ENCODE measurements at places on chromosomes 2 and 18. TPM values are rescaled to one million over a fixed set of nuclear protein-coding genes. Genes with fewer than 3 reads are reported as not detected.

DNA sequence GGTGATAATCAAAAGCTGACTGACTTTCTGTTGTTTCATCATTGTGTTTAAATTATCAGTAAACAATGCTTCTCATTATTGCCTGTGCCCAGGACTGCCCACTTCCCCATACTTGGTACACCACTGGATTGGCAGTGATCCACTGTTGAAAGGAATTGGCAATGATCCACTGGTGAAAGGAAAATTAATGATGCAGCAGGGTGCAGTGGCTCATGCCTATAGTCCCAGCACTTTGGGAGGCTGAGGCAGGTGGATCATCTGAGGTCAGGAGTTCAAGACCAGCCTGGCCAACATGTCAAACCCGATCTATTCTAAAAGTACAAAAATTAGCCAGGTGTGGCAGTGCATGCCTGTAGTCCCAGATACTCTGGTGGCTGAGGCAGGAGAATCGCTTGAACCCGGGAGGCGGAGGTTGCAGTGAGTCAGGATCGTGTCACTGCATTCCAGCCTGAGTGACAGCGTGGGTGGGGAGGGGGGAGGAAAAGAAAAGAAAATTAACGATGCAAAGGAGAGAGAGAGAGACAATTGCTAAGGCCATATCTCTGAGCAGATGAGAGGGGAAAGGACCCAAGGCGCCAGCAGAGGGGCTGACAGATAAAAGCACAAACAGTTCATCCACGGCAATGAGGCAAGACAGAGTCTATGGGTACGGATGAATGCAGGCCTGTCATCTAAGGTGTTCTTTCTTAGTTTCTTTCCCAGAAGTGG is 10.2 kb upstream of the GTF2A1L start:
- no peak for DNase-seq

DNA sequence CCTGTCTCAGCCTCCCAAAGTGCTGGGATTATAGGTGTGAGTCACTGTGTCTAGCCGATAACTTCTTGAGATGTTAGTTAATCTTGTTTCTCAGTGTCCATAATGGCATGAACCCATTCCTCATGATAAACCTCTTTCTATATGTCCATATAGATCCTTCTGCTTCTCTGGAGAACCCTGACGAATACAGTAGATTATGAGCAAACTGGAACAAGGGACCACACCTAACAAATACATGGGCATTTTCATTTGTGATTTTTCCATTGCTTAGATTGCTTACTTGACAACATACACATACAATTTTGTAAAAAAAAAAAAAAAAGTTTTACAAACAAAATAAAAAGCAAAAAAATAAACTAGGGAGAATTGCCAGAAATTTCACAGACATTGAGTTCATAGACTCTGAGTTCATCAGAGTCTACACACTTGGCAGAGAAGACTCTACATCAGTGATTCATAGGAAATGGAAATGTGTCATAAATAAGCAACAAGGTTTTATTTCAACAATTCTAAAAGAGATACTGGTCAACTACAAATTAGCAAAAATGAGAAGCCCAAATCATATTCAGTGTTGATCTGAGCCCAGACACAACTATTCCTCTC is 96.7 kb downstream of the GALR1 start:
- DNase-seq = no peak

The SERPINB11 gene
- not detected for total RNA-seq

GRCh38 chr18:73136134-73136533 is 268.3 kb upstream of the NETO1 start:
- no peak for DNase-seq

The ARHGEF4 gene
- 12.1 TPM for total RNA-seq
